ENCODE measurements at places on chromosomes 7 and 10.
A peak's percentile ranks its signal among the peaks of the same experiment; 100 is the strongest.

DNA sequence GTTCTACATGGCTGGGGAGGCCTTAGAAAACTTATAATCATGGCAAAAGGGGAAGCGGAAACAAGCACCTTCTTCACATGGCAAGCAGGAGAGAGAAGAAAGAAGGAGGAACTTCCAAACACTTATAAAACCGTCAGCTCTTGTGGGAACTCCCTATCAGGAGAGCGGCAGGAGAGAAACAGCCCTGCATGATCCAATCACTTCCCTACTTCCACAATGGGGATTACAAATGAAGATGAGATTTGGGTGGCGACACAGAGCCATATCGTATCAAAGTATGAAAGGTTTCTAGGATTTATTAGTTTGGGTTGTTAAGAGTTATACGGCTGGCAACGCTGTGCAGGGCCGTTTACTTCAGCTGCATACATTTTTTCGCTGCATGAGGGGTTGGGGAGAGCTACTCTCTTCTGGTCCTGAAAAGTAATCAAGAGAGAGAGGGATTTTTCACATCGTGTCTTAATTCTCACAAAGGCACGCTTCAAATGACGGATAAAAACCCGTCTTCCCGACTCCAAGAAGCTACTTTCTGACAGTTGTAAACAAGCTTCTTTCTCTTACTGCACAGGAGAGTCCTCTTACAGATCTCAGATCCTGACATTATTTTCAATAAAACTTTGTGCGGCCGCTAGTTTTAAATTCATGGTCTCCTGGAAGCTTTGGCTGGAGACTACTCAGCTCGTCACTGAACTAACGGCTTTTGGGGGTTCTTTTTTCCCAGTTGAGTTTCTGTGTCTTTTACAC is 751 bp upstream of the GTPBP10 start:
- DNase-seq = no peak

DNA sequence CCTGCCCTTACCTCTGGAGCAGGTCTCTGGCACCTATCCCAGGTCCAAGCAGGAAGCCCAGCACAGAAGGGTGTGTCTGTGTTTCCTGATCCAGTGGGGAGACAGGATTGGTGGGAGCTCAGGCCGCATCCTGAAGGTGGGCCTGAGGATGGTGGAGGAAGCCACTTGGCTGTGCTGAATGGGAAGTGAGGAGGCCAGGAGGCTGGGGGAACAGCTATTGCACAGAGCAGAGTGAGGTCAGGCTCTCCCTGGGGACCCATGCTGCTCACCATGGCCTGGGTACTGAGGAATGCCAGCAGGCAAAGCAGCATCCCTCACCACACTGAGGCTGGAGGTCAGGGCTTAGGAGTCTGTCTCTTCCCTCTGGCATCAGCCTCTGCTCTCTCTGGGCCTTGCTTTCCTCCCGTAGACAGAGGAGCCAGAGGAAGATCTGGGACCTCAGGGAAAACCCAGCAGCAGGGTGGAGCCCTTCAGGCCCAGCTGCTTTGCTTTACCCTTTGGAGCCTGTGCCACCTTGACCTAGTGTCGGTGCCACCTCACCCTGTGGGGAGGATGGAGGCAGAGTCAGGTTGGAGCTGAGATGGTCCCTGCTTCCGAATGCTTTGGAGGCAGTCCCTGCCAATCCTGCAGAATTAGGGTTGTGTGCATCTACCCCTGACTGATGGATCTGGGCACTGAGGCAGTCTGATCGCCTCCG is 39.0 kb downstream of the CDH23 start:
- DNase-seq = no peak

GRCh38 chr10:25828475-25828874 is 105.6 kb upstream of the MYO3A start:
- no peak for DNase-seq

DNA sequence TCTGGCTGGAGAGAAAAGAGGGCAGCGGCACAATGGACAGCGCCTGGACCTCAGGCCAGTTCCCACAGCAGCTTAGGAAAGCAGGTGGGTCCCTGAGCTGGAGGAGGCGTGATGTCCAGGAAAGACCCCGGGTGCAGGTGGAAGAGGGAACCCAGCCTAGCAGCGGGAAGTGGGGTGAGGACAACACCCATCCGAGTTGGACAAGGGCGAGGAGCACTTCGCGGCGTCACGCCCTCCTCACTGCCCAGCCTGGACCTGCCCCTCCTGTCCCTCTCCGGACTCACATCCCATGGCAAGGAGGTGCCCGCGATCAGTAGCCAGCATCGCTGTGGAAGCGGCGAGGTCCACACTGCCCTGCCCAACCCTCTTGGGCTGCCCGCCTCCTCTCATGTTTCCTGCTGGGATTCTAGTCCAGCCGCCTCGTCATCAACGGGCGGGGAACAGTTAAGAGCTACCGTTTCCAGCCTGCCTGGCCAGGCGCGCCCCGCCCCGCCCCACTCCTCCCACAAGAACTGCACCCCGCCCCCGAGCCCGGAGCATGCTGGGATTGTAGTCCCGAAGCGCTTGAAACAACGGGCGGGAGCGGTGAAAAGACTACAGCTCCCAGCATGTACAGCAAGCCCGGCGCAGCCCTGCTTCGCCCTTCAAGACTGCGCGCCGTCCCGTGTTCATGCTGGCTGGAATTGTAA is 930.6 kb upstream of the ZNF722 start:
- DNase-seq = no peak

- no peak for DNase-seq
These were observed 229.2 kb upstream of the HPS1 start for GRCh38 chr10:98675902-98676301.

- no peak for DNase-seq
These were observed 2.1 kb upstream of the ADD3 start for GRCh38 chr10:110005719-110006118.

GRCh38 chr10:33735464-33735923 is 401.0 kb upstream of the NRP1 start:
- no peak for DNase-seq

DNA sequence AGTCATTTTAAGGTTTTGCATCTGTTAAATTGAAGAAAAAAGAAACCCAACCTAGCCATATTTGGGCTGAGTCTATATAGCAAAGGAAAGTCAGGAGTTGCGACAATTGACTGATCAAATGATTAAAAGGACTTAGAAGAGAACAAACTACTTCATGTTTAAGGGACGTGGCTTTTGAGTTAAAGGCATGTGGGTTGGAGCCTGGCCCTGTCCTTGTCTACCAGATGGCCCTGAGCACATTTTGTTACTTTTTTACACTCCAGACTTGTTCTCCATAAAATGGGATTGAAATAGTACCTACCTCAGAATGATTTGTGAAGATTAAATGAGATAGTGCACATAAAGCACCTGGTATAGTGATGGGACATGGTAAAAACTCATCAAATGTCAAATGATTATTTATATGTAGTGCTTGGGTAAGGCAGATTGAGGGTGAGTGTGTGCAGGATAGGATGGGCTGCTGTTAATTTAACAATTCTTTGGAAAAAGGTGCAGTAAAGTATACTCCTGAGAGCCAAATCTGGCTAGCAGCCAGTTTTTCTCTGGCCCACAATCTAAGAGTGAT is 168.3 kb downstream of the KIF20B start:
- no peak for DNase-seq

GRCh38 chr10:77501152-77501845 is 136.3 kb downstream of the KCNMA1 start:
- DNase-seq = no peak

GRCh38 chr10:12377658-12378290 is 28.4 kb downstream of the CAMK1D start:
- DNase-seq = no peak

DNA sequence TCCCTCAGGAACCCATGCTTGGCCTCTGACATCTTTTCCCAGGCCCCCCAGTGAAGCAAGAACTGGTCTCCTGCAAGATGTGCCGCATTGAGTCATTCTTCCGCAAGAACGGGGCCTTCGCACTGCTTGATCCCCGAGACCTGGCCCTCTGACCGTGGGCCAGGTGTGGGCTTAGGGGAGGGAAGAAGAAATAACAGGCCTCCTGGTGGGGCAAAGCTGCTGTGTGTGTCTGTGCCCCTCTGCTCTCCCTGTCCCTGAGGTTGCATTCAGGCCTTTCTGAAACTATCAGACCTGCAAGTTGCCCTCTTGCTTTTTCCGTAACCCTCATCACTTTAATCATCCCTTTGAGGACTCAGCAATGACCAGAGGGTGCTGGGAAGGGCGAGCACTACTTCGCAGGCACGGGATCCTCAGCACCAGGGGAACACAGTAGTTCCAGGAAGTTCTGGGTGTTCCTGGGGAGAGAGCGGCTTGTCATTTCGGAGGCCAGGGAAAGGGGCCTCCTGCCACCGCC is 6.0 kb downstream of the ATP6V1F start:
- DNase-seq = no peak

DNA sequence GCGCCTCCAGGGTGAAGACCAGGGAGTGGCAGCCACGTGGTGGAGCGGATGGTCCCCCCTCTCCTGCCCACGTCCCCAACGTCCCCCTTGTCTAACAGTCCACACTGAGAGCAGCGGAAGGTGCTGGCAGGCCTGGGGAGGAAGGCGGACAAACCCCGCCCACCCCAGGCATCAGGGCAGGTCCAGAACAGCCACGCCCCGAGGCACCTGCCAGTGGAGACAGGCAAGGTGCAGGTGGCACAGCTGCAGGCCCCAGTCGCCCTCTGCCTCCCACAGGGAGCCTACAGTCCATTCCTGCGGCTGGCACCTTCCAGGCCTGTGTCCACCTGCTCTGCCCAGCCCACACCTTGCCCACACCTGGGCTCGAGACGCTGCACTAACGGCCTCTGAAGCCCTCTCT is 24.9 kb downstream of the CYP2W1 start:
- DNase-seq = no peak

- peak; percentile 89 for DNase-seq
These were observed 201.7 kb upstream of the ADARB2 start for GRCh38 chr10:1939016-1939415.

GRCh38 chr10:3886191-3886590 is 101.2 kb upstream of the KLF6 start:
- no peak for DNase-seq

DNA sequence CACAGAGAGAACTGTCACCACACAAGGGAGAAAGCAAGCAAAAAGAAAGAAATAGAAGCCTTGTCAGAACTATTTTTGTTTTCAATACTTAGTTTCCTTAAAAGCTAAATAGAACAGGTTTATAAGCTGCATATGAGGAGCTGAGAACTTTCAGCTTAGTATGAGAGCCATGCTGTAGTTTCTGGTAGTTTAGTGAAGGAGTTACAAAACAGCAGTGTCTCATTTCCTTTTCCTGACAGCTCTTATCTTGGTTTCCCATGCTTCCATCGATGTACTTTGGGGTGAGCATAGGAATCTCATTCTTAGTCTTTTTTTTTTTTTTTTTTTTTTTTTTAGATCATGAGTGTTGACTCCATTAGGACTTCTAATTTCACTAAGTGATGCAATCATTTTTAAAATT is 8.6 kb upstream of the CHRM2 start:
- DNase-seq = no peak

DNA sequence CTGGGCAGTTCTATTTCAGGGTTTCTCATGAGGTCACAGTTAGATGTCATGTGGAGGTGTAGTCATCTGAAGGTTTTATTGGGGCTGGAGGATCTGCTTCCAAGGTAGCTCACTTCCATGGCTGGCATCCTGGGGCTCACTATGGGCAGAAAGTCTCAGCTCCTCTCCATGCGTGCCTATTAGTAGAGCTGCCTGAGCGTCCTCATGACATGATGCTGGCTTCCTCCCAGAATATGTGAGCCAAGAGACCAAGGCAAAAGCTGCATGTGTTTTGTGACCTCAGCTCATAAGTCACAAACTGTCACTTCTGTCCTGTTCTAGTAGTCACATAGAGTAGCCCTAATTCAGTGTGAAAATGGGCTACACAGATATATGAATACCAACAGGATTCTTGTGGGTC is 524.4 kb downstream of the SUGCT start:
- no peak for DNase-seq

- DNase-seq = no peak
These were observed 616.4 kb downstream of the SDK1 start for GRCh38 chr7:3917436-3917835.

DNA sequence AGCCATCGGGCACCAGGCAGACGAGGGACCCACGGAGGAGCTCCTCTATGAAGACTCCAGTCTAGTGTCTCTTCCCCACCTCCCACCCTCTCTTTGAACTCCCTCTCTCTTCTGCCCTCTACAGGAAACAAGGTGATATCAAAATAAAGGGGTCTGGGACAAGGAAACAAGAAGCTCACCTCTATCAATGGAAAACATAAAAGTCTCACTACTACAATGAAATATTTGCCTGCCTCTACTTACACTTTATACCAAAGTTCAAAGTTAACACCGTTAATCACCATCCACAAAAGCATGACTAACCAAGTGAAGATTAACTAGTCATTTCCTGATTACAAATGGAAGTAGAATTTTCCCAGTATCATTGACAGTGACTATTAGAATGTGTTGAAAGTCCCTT is 82.2 kb downstream of the PARD3 start:
- no peak for DNase-seq

DNA sequence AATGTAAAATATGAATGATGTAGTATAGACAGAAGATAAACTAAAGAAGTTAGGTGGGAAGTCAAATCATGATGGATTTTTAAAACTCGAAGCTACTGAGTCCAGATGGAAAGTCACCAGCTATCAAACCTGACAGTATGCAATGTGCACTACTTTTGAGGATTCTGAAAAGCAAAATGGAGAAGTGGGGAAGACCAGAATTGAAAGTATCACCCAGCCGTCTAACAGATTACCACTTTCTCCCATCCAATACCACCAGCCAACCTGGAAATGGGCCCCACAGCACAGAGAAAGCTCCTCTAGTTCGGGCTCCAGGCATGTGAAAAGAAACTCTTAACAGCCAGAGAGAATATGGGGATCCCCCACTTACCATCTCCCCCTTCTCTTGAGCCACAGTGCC is 67.9 kb upstream of the SRRM3 start:
- DNase-seq = no peak

GRCh38 chr7:37394158-37394557 is 54.5 kb downstream of the ELMO1 start:
- DNase-seq = no peak

DNA sequence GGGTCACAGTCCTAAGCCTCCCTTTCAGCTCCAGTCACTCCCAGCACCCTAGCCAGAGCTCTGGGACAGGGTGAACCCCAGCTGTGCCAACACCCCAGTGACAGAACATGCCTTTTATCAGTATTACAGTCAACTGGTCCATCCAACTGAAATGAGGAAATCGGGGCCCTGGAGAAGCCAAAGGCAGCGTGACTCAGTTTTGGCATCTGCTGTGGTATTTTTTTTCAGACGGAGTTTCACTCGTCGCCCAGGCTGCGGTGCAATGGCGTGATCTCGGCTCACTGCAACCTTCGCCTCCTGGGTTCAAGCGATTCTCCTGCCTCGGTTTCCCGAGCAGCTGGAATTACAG is 3.4 kb upstream of the CLDN15 start:
- no peak for DNase-seq
